ENCODE measurements at places on chromosomes 2 and 18.
A peak's percentile ranks its signal among the peaks of the same experiment; 100 is the strongest.

DNA sequence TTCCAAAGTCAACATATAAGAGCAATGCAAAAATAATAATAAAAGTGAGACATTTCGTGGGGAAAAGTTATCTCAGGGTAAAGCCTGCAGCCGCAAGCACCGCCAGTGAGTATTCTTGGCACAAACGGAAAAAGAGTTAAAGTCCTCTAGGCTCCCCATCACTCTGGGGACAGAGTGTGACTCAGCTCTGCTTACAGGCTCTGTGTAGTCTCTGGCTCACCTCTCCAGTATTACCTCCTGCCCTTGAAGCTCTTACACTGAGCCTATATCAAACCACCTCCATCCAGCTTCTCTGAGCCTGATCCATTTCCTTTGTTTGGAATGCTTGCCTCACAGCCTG, 55.5 kb downstream of the MTHFD2 start:
- DNase-seq: no peak

GRCh38 chr2:230244211-230244610, 18.7 kb downstream of the SP140 start:
- no peak for DNase-seq

DNA sequence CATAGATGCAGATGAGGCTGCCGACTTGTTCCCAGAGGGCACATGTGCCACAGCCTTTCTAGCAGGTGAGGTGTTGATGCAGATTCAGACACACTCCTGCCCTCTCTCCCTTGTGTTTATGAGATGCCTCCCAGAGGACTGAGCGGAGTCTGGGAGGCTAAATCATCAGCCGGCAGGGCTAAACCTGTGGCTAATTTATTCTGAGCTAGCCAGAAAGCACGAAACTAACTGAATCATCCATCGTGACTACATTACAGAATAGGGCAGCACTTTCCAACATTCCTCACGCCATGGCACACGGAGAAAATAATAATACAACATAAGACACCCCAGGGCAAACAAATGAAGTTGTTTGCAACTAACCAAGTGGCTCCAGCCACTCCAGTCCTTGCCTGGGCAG, 101.7 kb upstream of the FZD7 start:
- DNase-seq: no peak

- no peak for DNase-seq
Observed at GRCh38 chr2:181552808-181553207, 95.6 kb downstream of the ITGA4 start.

- no peak for DNase-seq
Observed at GRCh38 chr2:28225473-28226080, 167.1 kb upstream of the FOSL2 start.

DNA sequence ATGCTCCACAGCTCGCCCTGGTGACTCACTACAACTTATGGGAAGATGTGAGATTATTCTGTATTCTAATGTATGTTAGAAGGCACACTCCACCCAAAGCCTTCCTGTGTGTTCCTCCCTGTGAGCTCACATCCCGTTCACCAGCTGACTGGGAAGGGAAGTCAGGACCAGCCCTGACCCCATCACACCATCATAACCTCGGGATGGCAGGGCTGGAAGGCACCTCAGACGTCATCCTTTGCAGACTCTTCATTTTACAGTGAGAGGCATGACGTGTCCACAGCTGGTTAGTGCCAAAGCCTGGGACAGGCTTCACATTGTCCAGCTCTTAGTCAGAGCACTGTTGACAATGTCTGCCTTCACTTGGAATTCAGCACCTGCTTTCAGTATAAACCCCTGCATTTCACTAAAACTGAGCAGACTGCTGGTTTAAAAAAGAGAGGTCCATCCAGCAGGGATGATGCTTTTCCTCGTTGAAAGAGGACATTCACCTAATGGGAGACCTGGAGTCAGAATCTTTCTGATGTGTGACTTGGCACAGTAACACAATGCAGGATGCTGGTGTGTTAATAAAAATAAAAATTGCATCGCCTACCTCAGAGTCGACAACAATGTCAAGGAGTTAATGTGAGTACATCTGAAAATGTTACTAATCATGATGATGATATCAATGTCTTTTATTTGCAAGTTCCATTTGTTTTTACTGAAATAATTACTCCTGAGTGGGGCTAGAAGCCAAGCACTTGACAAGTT, 418.0 kb upstream of the TNP1 start:
- DNase-seq: no peak

GRCh38 chr2:161423421-161424393, 7.6 kb downstream of the TBR1 start:
- DNase-seq: no peak

GRCh38 chr2:201152999-201153815, 29.7 kb upstream of the CASP10 start:
- DNase-seq: no peak

DNA sequence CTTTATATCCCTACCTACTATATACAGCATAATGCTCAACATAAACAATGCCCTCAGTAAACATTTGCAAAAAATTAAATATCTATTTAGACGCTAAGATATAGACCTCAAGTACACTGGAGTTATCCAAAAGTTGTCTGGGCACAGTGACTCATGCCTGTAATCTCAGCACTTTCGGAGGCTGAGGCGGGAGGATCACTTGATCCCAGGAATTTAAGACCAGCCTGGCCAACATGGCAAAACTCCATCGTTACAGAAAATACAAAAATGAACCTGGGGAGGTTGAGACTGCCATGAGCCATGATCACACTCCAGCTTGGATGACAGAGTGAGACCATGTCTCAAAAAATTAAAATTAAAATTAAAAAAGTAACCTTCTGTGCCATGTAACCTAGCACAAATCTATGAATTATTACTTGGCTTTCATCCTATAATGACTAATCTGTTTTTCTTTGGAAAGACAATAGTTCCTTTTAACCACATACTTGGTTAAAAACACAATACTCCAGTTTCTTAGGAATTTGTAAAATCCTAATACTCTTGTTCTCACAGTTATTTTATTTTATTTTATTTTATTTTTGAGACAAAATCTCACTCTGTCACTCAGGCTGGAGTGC, 6.7 kb upstream of the TNFAIP6 start:
- DNase-seq: no peak

GRCh38 chr2:134425724-134426496, 172.0 kb downstream of the MGAT5 start:
- DNase-seq: no peak

DNA sequence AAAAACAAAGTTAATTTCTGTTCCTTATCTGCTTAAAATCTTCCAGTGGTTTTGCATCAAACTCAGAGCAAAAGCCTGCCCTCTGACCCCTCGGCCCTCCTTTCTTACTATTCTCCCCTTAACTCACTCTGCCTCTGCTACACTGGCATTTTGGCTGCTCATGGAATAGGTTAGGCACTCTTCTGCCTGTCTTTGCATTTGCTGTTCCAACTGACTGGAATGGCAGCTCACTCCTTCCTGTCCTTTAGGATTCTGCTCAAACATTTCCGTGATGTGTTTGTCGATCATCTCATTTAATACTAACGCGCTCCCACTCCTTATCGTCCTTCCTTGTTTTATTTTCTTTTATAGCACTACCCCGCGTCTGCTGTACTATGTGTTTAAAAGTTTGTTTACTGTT, 815 bp downstream of the CEBPZ start:
- peak; percentile 14 for DNase-seq

DNA sequence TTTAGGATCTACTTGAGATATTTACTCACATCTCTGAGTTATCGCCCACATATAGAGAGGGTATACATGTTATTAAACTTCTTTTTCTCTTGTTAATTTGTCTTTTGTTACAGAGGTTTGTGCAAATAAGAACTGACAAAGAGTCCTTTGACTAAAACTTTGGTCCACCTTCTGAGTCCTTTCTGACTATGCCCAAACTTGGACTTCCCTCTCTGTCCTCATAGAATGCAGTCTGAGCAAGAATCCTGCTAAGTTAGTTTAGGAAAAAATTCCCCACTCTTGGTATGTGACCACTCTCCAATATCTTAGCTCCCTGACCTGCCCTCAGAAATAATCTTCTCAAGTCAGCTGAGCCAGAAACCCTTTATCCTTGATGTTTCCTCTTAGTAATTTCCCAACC, 257.5 kb upstream of the REG3G start:
- no peak for DNase-seq

- no peak for DNase-seq
Observed at GRCh38 chr18:78602430-78602829, 377.2 kb upstream of the SALL3 start.

GRCh38 chr2:237734905-237735623, 63.5 kb upstream of the RBM44 start:
- DNase-seq: peak; percentile 13

- peak; percentile 54 for DNase-seq
Observed at GRCh38 chr2:182057002-182057401, 71.3 kb downstream of the PPP1R1C start.

- DNase-seq: no peak
Observed at GRCh38 chr18:37672001-37672400, 106.4 kb upstream of the CELF4 start.

GRCh38 chr2:151996243-151997003, 102.4 kb downstream of the CACNB4 start:
- DNase-seq: no peak

DNA sequence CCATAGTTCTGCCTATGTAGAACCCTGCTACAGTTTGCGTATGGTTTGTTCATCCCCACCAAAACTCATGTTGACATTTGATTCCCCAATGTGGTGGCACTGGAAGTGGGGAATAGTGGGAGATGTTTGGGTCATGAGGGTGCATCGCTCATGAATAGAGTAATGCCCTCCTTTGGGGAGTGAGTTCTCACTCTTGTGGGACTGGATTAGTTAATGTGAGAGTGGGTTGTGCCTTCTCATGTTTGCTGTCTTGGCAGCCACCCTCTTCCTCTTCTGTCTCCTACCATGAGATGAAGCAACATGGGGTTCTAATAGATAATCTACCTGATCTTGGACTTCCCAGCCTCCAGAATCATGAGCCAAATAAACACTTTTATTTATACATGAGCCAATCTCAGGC, 237.2 kb upstream of the APCDD1 start:
- no peak for DNase-seq

DNA sequence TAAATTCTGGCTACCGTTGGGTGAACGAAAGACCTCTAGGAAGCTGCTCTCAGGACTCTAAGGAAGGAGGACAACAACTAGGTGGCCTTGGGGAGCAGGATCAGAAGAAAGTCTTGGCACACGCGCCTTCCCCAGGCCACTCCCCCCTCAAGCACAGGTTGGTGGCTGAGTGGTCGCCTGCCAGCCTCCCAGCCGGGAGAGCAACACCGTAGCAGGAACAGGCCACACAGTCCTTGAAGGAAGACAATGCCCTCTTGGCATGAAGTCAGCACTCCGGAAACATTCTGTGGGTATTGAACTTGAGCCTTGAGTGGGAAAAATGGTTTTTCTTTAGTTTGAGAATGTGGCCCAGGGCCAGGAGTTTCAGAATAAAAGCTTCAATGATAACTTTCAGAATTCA, 87.4 kb upstream of the AGAP1 start:
- DNase-seq: no peak

- DNase-seq: no peak
Observed at GRCh38 chr2:14524041-14524802, 108.3 kb upstream of the LRATD1 start.

- no peak for DNase-seq
Observed at GRCh38 chr18:58668211-58668610, 3.1 kb upstream of the MALT1 start.

GRCh38 chr2:12806549-12807242, 90.0 kb downstream of the TRIB2 start:
- no peak for DNase-seq

DNA sequence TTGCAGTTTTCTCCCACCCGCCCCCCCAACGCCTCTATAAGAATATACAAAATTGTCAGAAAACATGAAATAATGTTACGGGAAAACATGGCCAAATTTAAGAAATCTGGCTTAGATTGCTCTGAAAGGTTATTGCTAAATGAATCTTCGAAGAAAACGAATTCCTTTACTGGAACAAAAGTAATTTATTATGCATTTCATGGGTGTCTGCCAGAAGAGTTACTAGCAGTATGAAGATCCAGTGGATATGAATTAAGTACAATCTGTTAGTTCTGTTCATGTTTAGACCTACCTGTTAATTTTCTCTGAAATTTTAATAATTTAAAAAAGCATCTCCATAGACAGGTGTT, 21.9 kb downstream of the GATA6 start:
- no peak for DNase-seq

GRCh38 chr2:235332240-235332890, 161.5 kb upstream of the AGAP1 start:
- DNase-seq: no peak

DNA sequence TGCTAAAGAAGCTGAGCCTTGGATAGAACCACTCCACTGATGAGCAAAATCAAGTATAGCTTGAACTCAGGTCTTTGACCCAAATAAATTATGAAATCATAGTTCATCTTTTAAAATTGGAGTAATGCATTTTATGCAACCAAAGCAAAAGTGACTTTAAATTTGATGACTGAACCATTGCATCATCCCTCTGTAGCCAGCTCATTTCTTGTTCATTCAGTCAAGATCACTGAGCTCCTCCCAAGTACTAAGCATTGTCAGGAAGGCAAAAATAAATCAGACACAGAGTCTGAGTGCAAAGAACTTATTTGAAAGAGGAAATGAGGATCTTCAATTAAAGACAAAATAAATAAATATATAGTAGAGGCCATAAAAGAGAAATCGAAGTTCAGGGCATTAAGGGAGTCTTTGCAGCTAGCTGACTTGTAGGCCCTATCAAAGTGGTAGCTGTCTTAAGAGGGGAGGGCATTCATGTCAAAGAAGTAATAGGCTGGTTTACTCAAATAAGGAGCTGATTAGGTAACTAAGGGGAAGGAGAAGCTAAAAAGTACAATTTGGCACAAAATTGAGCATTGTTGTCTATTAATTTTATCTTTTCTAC, 411.8 kb downstream of the MTX2 start:
- DNase-seq: no peak

DNA sequence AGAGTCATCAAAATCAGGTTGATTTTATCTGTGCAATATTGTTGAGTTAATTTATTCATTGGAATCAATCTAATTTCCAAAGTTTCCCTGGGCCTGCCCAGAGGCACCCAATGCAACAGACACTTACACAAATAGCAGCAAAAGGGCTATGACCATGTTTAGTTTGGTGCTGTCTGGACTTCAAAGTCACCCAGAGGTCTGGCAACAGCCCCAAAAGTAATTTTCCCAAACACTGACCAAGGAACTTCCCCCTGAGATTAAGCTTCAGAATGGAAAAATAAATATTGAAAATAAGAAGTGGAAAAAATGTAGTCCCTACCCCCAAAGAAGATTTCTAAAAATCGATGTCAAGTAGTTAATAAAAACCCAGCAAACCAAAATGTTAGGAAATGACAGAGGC, 70.9 kb upstream of the RNF152 start:
- DNase-seq: no peak

GRCh38 chr2:232310121-232310520, 68.4 kb upstream of the ALPP start:
- DNase-seq: no peak

- DNase-seq: no peak
Observed at GRCh38 chr2:135212757-135213156, 160.7 kb downstream of the RAB3GAP1 start.

GRCh38 chr2:9228088-9228751, 21.6 kb downstream of the ASAP2 start:
- no peak for DNase-seq

- DNase-seq: peak; percentile 48
Observed at GRCh38 chr18:79575891-79576685, 103.5 kb upstream of the CTDP1 start.

- no peak for DNase-seq
Observed at GRCh38 chr2:14516844-14517243, 115.7 kb upstream of the LRATD1 start.

Data from NCI-H2081 (cell line).